Kidney glomerular epithelial cell (primary cell): ENCODE measurements at places on chromosomes 16 and 17.

GRCh38 chr17:8991514-8992285 is 26.2 kb upstream of the PIK3R5 start:
- DNase-seq = peak; percentile 52

DNA sequence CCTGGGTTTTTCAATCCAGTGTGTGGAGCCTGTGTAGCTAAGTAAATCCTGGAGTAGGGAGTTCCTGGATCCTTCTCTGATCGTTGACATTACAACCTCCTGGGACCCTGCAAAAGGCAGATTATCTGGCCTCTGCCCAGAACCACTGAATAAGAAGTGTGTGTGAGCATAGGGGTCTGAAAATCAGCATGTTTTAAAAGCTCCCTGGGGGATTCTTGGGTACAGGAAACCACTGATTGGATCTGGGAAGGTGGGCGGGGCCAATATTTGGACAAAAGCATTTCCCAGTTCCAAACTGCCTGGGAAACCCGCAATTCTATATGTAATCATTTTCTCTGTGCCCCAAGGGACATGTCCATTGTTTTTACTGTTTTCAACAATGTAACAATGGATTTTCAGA is 27.2 kb upstream of the BEAN1 start:
- no peak for DNase-seq

- peak; percentile 80 for DNase-seq
Measured at GRCh38 chr17:65064452-65065019, 8.0 kb upstream of the GNA13 start.

DNA sequence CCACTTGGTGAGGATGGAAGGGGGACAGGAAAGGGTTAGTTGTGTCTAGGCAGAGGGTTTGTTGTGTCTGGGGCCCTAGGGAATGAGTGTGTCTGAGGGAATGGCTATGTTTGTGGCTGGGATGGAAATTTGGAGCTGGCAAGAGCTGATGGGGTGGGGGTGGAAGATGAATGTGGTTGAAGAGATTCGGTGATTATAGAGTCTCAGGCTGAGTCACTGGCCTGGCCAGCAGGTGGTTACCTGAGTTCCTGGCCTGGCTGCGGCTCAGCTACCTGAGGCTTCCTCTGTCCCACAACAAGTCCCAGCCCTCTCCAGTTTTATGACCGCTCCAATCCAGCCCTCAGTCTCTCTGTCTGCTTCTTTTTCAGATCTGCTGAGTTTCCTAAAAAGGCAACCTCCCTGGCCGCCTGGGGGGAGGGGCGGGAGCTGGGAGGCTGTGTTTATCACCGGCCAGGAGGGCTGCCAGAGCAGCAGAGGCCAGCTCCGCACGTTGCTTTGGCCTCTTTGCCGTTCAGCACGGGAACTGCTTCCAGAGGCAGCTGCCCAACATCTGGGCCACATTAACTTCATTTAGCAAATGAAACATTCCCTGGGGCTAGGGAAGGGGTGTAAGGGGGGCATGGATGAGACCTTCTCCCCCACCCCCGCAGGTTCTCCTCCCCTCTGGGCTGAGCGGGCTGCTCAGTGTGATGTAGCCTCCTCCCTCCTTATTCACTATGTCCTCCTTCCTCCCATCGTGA is 21.8 kb downstream of the ITGB3 start:
- DNase-seq = peak; percentile 85

DNA sequence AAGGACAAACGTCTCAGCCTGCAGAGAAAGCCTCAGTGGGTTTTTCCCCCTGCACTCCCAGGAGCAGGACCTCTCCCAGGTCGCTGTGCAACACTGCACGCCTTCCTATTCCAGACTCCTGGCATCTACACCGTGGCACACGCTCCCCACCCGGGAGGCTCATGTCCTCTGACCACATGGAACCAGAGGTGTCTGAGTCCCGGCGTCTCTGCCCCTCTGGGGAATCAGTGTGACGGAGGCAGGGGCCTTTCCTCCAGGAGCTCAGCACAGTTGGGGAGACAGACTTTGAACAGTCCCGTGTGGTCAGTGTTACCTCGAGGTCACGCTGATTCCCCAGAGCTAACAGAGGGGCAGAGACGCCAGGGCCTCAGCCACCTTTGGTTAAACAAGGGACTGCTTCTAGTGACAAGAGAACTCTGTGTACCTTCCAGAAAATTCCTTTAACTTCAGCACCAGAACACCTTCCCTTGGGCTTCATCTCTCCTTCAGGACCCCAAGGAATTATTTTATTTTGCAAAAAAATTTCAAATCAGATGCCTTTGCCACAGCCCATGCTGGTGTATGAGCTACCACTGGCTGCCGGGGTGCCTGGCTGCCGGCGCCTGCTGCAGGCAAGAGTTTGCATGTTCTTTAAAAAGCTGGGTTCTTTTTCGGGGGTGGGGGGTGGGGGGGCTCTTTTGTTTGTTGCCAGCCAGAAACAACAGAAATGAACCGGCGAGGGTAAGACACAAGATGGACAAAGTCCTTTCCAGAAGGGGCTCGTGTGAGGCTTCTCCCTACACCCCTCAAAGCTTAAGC is 6.6 kb downstream of the CANT1 start:
- DNase-seq = no peak

- no peak for DNase-seq
Measured at GRCh38 chr17:69431835-69432234, 17.3 kb downstream of the MAP2K6 start.

DNA sequence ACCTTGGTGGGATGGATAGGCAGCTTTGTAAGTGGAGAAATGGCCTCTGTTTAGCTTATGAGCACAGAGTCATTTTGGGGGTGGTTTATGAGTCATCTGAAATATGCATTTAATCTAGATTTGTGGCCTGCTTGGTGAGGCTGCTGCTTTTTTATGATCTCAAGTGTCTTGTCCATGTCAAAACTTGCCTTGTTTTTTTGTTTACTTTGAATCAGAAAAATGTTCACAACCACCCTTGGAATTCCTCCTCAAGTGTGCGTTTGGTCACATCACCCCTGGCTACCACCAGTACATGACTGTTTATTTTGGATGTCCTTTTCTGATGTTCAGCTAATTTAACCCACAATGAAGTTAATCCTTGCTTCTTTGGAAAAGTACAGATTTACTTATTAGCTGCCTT is 64.6 kb downstream of the FTO start:
- DNase-seq = peak; percentile 79

DNA sequence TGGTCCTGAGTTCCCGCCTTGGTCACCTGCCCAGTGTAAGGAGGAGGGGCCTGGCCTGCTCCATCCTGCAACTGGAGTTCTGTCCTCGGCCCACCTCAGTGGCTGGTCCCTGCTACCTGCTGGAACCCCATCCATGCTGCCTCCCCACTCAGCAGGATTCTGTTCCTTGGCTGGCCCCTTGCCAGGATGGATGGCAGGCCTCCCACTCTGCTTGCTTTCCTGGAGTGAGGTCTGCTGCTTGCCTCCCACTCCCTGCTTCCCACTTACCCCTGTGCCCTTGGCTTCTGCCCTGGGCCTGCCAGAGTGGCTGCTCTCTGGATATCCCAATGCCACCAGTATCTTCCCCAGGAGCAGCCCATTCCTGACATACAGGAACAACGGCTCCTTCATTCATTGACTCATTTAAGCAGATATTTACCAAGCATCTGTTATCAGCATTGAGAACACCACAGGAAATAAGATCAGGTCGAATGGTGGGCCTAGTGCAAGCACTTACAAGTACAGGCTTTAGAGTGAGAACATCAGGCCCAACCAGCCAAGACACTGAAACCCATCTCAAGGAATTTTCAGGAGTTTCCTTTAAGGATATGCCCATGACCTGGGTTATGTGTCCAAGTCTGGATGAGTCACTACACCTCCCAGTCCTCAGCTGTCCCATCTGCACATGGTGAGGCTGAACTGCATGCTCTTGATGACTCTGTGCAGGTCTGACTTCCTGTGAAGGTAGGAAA is 17.0 kb upstream of the RPRML start:
- no peak for DNase-seq

DNA sequence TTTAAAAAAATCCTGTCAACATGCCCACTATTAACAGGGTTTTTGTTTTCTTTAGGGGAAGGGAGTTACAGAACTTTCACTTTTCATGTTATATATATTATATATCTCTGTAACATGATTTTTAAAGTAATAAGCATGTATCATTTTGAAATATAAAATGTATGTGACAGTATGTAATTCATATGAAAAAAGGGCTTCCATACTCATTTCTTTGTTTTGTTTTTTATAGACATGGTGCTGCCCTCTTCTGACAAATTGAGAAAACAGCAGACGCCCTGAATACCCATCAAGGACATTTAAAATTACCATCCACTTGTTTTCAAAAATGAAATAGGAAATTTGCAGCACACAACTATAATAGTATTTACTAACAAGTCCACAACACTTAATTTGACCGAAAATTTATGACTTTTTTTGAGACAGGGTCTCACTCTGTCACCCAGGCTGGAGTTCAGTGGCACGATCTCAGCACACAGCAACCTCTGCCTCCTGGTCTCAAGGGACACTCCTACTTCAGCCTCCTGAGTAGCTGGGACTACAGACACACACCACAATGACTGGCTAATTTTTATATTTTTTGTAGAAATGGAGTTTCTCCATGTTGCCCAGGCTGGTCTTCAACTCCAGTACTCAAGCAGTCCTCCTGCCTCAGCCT is 30.4 kb downstream of the CFDP1 start:
- peak; percentile 44 for DNase-seq

DNA sequence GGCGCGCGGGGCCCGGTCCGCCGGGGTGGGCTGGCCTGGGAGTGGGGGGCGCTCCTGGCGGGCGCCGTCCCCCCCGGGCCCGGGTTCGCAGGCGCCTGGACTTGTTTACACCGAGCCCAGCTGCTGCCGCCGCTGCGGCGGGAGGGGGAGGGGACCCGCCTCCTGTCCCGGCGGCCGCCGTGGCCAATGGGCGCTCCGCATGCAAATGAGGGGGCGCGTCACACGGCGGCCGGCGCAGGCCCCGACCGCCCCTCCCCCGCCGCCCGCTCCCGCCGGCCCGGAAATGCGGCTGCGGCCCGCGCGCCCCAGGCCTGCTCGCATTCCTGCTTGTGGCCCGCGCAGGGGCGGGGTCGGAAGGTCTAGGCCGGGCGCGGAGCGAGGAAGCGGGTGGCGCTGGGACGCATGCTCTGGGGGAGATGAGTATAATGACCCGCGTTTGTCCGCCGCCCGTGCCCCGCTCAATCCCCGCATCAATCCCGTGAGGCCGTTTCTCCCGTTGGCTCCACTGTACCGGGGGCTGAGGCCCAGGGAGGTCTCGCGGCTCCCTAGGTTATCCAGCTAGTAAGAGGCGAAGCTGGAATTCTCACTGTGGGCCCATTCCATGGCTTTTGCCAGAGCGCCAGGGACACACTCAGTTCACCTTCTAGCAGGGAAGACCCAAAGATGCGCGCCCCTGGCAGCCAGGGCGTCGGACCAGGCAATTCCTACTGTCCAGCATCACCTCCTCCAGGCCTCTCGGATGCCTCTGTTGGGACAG is at the start of gene YPEL3:
YPEL3 (minus strand) TSS at position 109 of the 757 bp plus-strand sequence. CDS start 731 bp downstream, outside the sequence.
- peak; percentile 72 for DNase-seq

DNA sequence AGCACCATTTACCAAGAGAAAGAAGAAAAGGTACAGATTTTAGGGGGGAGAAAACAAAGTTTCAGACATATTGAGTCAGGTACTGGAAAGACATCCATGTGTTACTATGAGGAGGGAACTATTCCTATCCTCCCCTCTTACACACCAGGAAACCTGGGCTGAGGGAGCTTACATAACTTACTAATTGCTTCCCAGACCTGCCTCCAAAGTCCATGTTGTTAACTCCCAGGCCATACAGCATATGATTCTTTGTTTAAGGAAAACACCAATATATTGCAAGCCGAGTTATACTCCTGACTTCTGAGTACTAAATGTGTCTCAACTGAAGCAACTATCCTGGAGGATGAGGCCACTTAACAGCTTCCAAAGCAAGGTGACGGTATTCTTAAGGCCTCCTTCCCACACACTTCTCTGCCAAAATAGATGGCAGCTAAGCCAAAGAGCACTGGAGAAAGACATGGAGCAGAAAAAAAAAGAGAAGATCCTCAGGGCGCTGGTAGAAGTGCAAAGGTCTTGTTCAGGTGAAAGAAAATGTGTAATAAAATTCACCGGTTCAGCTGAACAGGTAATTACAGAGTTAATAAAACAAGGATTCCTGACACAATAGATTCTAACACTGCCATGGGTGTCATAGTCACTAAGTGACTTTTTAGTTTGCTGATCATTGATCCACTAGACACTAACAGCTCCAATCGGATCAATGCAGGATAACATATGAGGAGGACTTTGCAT is 151.1 kb downstream of the SKAP1 start:
- DNase-seq = no peak

DNA sequence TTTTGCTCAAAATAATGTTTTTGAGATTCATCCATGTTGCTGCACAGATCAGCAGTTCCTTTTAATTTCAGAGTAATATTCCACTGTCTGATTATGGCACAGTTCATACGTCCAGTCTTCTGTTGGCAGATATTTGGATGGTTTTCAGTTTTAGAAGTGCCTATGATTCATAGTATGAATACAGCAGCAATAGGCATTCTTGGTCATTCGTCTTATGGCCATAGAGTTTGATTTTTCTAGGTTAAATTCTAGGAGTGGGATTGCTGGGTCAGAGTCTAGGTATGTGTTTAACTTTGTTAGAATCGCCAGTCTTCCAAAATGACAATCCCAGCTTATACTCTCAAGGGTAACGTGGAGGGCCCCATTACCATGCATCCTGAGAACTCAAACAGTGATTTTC is 11.5 kb upstream of the IL34 start:
- DNase-seq = no peak

DNA sequence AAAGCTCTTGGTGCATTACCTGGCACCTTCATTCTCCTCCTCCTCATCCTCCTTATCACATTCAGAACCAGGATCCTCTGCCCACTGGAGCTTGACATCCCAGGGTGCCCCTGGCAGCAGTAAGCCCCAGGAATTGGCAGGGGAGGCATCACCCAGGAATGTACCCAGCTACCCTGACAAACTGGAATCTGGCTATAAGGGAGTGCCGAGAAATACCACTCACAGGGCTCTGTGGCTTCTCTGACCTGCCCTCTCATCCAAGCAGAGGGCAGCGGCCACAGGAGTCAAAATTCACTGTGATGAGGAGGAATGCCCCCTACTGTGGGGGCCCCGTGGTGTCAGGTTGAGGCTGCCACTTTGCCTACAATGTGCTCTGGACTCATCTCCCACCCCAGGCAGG is 19.6 kb downstream of the MPP3 start:
- peak; percentile 29 for DNase-seq

- DNase-seq = no peak
Measured at GRCh38 chr17:40279402-40279801, 8.3 kb upstream of the CDC6 start.

GRCh38 chr17:44345454-44346026 is 438 bp downstream of the GRN start:
- DNase-seq = peak; percentile 62

DNA sequence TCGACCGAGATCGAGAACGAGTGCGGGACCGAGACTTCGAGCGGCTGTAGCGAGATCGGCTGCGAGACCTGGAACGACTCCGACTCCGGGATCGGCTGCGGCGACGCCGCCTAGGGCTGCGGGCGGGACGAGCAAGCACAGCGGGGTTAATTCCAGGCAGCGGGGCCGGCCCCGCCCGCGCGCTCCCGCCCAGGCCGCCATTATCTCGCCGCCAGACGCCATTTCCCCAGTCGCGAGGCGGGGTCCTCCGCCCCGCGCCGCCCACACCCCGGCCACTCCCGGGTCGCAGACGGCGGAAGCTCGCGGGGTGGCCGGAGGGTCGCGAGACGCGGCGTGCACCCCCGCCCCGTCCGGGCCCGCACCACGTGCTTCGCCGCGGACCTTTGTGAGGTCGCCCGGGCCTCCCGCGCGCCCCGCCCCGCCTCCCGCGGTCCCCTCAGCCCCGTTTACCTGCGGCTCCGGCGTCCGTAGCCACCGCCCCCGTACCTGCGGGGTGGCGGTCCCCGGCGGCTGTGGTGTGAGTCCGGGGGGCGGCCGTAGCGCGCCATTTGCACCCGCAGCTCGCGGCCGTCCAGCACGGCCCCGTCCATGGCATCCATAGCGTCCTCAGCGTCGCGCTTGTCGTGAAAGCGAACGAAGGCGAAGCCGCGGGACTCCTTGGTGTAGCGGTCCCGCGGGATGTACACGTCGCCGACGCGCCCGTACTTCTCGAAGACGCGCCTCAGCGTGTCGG is 616 bp downstream of the SRSF2 start:
- DNase-seq = peak; percentile 30
